ENCODE measurements at places on chromosomes 3 and 15. TPM values are rescaled to one million over a fixed set of nuclear protein-coding genes. Genes with fewer than 3 reads are reported as not detected.

Gene SAMMSON
- polyA plus RNA-seq, result 0.05 TPM

Gene RTP2
- polyA plus RNA-seq, result not detected

Gene EPHA3
- 0.15 TPM for polyA plus RNA-seq

Gene CELSR3
- polyA plus RNA-seq, result 2.0 TPM

Gene PLOD2
- polyA plus RNA-seq, result 4.7 TPM

Gene CHL1
- polyA plus RNA-seq, result 4.3 TPM

DNA sequence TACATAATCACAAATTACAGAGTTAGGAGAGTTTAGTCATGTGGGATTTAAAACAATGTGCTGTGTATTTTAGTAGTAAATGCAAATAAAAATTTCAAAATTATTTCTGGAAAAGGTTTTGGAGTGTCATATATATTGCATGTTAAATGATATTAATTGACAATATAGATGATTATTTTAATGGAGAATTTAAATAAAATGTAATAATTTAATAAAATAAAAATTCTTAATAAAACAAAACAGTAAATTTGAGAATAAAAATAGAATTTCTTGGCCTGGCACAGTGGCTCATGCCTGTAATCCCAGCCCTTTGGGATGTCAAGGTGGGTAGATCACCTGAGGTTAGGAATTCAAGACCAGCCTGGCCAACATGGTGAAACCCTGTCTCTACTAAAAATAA lies 1442.8 kb upstream of the ALCAM start:
- DNase-seq, result no peak

DNA sequence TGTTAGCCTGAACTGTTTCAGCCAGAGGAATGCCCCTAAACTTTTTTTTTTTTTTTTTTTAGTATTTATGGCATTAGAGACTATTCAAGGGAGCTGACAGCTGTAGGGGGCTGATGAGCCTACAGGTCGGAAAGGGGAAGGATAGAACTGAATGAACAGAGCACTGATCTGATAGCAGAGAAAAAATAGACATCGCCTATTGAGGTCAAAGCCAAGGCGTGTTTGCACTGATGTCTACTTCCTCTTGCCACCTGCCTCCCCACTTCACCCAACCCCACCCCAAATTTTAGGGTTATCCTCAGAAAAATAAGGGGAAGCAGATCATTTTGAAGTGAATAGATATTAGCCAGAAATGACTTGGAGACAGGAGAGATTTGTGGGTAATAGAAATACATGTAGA lies 3.0 kb upstream of the ZMAT3 start:
- no peak for DNase-seq

GRCh38 chr3:77906102-77906709 lies 866.3 kb downstream of the ROBO2 start:
- no peak for DNase-seq

- peak; percentile 65 for DNase-seq
Measured at GRCh38 chr3:147395899-147396711, 10.2 kb downstream of the ZIC4 start.

DNA sequence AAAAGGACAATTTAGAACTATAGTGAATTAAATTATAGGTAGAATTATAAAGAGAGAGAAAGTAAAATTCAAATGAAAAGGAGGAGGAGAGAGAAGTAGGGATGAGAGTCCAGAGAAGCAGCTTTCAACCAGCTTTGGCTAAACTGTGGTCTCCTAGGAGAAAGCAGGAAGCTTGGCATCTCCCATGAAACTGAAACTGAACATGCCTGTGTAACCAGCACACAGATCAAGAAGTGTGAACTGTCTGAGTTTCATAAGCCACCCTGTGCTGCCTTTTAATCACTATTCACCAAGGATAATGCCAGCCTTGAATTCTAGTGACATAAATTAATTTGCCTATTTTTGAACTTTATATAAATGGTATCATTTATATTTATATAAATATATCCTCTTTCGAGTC lies 128.5 kb downstream of the MYRIP start:
- no peak for DNase-seq

DNA sequence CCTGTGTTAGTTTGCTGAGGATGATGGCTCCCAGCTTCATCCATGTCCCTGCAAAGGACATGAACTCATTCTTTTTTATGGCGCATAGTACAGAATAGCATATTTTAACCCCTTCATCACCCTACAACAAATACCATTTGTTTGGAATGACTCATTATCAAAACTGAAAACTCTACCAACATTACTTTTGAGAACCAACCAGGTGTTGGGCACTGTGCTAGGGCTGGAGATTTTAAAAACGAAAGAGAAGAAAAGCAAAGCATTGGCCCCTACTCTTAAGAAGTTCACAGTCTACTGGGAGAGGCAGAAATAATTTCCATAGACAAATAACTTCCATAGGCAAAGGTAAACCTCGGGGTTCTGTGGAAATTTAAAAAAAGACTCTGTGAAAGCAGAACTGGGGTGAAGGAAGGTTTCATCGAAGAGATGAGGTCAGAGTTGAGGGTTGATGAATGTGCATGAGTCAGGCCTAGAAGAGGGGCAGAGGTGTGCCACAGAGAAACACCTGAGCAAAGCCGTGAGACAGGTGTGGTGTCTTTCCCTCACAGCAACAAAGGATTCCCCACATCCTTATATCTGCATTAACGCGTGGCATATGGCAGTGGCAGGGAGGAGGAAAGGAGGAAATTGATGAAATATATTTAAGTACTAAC lies 51.0 kb downstream of the MCF2L2 start:
- no peak for DNase-seq

- DNase-seq, result no peak
Measured at GRCh38 chr3:144915202-144915601, 943.6 kb downstream of the DIPK2A start.
